ENCODE measurements at places on chromosomes 7 and 10. TPM values are rescaled to one million over a fixed set of nuclear protein-coding genes. Genes with fewer than 3 reads are reported as not detected.

ZPBP gene
- not detected for total RNA-seq

PRKAR1B gene
- 25.3 TPM for total RNA-seq

EXOC4 gene
- total RNA-seq: 21.4 TPM

PTF1A gene
- total RNA-seq: not detected

CALHM1 gene
- not detected for total RNA-seq

LLCFC1 gene
- not detected for total RNA-seq

EFCAB10 gene
- 3.7 TPM for total RNA-seq

OR9A2 gene
- total RNA-seq: not detected

LIPK gene
- not detected for total RNA-seq

CYP2E1 gene
- 0.39 TPM for total RNA-seq

FAM25C gene
- total RNA-seq: not detected

INTS1 gene
- total RNA-seq: 61.5 TPM

TUBAL3 gene
- total RNA-seq: 0.57 TPM

COPS6 gene
- 172 TPM for total RNA-seq

POLR3A gene
- 14.8 TPM for total RNA-seq

ATRNL1 gene
- total RNA-seq: 0.30 TPM

SLC26A3 gene
- total RNA-seq: not detected

NANOS1 gene
- 3.2 TPM for total RNA-seq

DPP6 gene
- not detected for total RNA-seq

CFAP70 gene
- total RNA-seq: 0.10 TPM

TNS3 gene
- total RNA-seq: 80.6 TPM

POP7 gene
- total RNA-seq: 104 TPM

HGF gene
- total RNA-seq: 0.01 TPM

TSPAN15 gene
- total RNA-seq: 113 TPM

CYP3A7 gene
- total RNA-seq: not detected

PSD gene
- total RNA-seq: 0.42 TPM

DPCD gene
- total RNA-seq: 33.8 TPM

ABLIM1 gene
- total RNA-seq: 34.2 TPM

TRPV5 gene
- not detected for total RNA-seq

EGFR gene
- 85.3 TPM for total RNA-seq

UBE2H gene
- total RNA-seq: 54.3 TPM

AGR2 gene
- 93.9 TPM for total RNA-seq

TSPAN33 gene
- total RNA-seq: 6.0 TPM

PNLIPRP3 gene
- total RNA-seq: not detected

Data from A549 treated with CORT108297 at 1 μM for 4 hours (cell line).